ENCODE measurements at places on chromosomes 2 and 18.

DNA sequence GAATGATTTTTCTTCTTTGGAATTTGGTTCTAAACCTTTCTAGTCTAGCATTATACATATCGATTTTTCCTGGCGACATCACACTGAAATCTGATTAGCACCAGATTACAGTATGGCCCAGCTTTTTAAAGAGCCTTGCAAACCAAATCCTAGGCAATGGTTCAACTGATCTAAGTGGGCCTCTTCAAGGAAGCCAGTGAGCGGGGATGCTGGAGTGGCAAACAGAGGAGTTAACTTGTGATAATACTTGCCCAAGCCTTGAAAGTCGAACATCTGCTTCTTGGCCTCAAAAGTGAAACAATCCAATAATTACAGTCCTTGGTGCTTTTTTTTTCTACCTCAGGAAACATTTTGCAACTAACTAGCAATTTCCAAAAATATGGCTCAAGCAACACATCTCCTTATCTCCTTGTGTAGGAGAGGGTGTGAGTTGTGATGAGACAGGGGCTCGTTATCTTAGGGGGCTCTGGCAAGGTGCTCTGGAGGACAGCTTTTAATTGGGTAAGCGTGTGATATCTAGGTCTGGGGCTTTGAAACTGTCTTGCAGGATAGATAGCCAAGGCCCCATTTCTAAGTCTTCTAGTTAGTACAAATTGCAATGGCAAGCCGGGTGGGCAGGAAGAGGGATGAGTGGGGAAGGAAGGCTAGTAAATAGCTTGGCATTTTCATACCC, 240.2 kb upstream of the CCDC68 start:
- DNase-seq = no peak

DNA sequence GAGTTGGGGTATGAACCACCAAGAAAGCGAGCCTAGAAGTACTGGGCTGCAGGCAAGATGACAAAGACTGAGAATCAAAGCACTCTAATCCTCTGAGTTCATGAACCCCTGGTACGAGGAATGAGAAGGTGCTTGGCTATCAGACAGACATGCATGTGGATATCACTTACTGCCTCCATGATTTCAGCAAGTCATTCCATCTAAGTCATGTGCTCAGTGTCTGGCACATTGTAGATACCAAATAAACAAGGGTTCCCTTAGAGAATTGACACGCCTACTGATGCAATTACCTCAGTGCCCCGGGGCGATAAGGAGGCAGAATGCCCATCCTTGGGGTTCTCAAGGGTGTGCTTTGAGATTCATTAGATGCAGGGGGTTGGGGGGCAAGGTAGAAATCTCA, 125.6 kb upstream of the PKDCC start:
- no peak for DNase-seq

- DNase-seq = no peak
These were observed 65.6 kb downstream of the TWSG1 start for GRCh38 chr18:9400197-9400596.

DNA sequence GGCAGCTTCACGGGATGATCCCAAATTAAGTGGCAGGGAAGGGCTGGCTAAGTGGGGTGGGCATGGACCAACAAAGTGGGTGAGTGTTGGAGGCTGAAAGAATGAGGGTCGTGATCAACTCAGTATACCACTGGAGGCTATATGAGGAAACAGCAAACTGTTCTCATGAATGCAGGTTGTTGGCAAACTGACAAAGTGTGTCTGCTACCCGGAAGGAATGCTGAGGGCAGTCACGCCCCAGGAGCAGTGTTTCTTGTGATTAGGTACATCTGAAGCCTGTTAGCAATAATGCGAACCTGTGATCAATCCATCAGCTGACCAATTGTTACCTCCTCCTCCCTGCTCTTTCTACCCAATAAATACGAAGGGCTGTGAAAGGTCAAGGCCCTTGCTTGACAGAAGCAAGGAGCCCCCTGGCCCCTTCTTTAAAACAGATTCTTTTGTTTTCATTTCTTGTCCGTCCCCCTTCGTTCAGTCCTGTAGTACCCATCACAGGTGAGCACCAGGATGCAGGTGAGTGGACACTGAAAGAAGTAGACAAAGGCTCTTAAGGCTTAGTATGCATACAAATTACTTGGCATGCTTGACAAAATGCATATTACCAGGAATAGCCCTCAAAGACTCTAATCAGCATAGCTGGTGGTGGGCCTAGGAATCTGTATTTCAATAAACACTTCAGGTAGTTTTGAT, 67.9 kb downstream of the LOXHD1 start:
- DNase-seq = no peak

GRCh38 chr2:19738707-19739106, 163.1 kb downstream of the TTC32 start:
- DNase-seq = no peak

GRCh38 chr2:106127282-106127771, 66.8 kb downstream of the UXS1 start:
- no peak for DNase-seq

DNA sequence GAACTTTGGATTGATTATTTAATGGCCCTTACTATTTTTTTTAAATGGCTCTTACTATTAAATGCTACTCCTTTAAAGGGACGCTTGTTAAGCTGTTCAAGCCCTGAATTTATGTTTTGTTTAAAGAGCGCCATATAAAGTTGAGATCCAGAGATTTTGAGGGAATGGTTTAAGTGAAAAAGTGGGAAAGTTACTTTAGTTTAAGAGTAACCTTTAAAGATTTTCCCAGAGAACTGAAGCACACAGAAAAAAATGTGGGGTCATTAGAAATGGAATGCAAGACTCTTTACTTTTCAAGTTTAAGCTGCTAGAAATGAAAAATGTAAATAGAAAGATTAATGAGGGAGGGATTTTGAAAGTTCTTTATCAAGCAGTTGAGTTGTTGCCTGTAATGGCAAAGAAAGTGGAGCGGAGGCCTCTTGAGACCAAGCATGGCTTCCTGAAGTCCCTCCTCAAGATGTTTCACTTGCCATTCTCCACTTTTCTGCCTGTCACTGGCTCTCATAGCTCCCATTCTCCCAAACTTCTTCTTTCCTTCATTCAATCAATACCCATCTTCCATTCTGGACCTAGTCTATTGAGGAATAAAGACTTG, 93.2 kb downstream of the KCNS3 start:
- DNase-seq = no peak

- DNase-seq = no peak
These were observed 97.6 kb downstream of the POLE4 start for GRCh38 chr2:75055820-75056675.

DNA sequence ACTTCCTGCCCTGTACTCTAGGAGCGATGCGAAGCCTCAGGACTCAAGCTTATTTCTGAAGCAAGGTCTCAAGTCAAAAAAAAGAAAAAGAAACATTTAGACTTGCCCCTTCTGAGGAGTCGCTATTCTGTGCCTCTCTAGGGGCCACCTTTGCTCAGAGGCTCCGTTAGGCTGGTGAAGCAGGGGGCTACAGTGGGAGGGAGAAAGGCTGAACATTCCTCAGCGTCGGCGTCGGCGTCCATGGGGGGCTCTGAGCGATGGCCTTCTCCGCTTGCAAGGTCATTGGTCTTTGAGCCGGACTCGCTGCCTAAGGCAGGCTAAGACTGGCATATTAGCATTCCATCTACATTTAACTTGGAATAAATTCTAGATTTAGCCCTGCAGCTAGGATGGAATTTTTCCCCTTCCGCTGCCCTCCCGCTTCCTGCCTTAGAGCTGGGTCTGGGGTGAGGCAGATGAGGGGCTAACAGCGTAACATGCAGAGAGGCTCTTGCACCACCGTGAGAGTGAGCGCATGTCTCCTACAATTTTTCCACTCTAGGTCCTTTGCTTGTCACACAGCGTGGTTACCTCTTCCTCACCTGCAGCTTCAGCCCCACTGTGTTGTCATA, 53.6 kb upstream of the ATL2 start:
- no peak for DNase-seq

DNA sequence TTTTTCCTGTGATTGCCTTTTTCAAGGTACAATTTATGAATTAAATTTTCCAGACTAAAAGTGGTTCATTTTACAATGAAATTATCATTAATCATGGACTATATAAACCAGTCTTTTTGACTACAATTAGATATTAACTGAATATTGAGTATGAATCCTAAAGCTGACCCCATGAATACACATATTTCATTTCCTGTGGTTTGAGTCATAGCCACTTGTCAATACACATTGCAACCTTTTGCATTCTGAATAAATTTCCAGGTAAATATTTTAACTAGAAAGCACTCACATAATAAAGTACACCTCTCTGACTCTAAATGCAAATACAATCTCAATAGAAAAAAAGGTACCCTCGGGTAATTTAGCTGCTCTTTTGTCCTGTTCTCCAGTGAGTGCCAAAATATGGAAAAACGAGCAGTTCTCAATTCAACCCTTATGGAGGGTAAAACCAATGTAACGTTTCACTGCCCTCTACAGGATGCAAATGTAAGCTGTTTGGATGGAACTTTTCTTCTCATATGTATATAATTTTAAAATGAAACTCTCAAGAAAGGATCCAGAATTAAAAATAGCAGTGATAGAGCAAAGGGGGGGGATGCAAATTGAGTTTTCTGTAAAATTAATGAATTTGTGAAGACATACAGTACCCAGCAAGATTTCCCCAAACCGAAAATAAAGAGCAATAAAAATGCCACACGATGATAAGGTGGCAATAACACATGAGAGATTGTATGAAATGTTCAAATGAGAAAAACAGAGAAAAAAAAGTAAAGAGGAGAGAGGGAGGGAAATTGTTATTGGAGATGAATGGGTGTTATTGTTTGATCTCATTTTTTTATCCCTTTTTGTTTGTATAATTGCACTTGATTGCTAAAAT, 1795.7 kb upstream of the PIK3C3 start:
- peak; percentile 64 for DNase-seq

GRCh38 chr2:2633017-2633416, 301.9 kb upstream of the MYT1L start:
- DNase-seq = no peak

DNA sequence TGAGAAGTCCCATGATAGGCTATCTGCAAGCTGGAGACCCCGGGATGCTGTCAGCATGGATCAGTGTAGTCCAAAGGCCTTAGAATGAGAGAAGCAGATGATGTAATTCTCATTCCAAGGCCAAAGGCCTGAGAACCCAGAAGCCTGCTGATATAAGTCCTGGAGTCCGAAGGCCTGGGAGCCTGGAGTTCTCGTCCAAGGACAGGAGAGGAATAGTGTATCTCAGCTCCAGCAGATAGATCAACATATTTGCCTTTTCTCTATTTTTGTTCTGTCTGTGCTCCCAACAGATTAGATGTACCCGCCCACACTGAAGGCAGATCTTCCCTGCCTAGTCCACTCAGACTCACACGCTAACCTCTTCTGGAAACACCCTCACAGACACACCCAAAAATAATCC, 454.9 kb upstream of the CHAC2 start:
- no peak for DNase-seq

DNA sequence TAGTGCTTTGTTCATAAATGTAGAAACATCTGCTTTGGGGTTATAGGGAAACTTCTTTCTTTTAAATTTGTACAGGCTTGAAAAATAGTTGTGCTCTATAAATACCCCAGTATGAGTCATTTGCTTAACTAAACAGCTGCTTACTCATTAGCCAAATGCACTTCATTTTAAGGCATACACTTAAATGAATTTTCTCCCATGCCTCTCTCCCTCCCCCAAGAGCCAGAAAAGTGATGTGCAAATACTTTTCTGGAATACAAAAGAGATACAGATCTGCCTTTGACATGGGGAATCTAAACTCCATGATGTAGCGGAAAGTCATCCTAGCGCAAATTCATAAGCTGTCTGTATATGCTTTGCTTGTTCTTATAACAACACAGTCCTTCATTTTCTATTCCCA, 469.4 kb downstream of the DLGAP1 start:
- no peak for DNase-seq

GRCh38 chr2:11133238-11133935, 21.9 kb upstream of the SLC66A3 start:
- no peak for DNase-seq

DNA sequence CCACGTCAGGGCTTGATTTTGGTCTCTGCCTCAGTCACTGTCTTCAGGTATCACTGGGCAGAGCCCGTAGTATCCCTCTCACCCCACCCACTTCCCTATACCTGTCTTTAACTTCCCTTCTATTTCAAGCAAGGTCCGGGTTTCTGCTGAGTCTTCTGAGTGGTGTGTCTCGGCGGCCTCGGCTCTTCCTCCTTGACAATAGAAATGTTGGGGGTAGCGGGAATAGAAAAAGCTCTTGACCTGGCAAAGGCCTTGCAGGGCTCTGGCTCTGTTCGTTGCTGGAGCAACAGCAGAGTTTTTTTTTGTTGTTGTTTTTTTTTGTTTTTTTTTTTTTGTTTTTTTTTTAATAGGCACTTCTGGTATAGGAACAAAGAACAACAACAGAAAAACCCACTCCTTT, 16.0 kb upstream of the IGFBP5 start:
- no peak for DNase-seq

DNA sequence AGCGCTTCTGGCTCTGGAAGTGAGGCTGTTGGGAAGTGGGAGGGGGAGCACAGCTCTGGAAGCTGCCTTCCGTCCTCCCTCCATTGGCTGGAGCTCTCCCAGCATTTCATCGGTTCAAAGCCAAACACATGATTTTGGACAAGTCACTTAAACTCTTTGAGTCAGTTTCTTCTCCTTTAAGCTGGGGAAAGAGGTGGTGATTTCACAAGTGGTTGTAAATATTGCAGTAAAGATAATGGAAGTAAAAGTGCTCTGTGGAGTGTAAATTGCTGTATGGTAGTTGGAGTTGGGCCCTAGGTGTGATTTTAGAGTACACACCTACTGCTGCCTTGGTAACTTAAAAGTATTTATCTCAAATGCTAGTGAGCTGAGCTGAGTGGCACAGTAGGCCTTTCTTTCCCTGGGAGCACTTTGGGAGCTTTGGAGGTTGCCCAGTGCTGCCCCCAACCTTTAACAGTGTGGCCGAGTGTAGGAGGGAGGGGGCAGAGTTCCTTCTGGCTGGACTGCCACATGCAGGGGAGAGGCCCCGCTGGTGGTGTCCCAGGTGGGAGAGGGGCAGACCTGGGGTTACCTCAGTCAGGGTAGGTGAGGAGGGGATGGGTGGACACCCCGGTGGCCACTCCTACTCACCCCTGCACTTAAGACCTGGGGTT, 54.7 kb downstream of the ASAP2 start:
- DNase-seq = no peak

GRCh38 chr18:10070561-10071000, 156.8 kb downstream of the VAPA start:
- DNase-seq = no peak

- DNase-seq = no peak
These were observed 36.3 kb upstream of the EN1 start for GRCh38 chr2:118883792-118884191.

DNA sequence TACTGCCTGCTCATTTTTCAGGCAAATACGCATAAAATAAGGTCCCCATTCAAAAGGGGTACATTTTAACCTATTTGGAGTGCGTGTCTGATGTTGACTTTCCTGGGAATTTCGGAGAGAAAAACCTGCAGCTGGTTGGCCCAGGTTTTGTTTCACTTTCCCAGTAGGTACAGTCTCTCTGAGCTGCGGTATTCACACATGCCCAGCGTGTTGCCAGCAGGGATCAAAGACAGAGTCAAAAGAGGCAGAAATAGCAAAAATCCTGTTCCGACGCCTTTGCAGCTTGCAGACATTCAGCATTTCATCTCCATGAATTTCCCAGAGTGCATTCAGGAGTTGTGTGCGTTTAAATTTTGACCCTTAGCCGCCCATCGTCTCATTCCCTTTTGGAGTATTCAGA, 855.4 kb upstream of the CELF4 start:
- no peak for DNase-seq
